Activated CD8-positive, alpha-beta memory T cell treated with anti-CD3 and anti-CD28 coated beads, Interleukin-2, amount 50 U/mL, for 48 hours (primary cell): ENCODE measurements at places on chromosomes 4 and X.
A peak's percentile ranks its signal among the peaks of the same experiment; 100 is the strongest.

GRCh38 chr4:7007944-7008343, 35.2 kb upstream of the TADA2B start:
- no peak for DNase-seq

DNA sequence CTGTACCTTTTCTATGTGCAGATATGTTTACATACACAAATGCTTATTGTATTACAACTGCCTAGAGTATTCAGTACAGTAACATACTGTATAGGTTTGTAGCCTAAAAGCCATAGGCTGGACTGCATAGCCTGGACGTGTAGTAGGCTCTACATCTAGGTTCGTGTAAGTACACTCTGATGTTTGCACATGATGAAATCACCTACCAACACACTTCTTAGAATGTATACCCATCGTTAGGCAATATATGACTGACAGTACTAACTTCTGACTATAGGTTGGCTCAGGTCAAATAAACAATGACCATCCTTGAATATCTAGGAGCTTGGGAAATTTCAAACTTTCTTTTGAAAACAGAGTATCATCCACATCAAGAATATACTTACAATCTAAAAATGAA, 139.0 kb downstream of the CORIN start:
- no peak for DNase-seq

GRCh38 chrX:150185766-150186165, 177.4 kb upstream of the MAMLD1 start:
- no peak for DNase-seq

GRCh38 chrX:70281951-70282350, at the start of gene RAB41:
TSS of gene RAB41 (plus strand) at chrX:70282172. CDS start at chrX:70282218, 46 bp downstream.
- no peak for DNase-seq

DNA sequence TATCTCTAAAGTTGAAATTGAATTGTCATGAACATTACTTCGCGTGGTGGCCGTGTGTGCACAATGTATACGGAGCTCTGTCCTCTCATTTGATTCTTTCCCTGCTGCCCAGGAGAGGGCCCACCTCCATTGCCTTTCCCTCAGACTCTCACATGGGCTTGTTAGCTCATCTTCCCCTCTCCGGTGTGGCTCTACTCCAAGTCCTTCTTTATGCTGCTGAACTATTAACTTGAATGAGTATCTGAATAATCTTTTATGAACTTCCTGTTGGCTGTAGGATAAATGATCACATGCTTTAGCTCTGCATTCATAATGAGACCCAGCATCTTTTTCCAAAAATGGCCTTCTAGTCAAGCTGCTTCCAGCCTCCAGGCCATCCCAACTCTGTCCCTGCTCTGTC, 68.8 kb upstream of the CLNK start:
- no peak for DNase-seq

GRCh38 chrX:13892856-13893255, 76.0 kb upstream of the GPM6B start:
- no peak for DNase-seq

DNA sequence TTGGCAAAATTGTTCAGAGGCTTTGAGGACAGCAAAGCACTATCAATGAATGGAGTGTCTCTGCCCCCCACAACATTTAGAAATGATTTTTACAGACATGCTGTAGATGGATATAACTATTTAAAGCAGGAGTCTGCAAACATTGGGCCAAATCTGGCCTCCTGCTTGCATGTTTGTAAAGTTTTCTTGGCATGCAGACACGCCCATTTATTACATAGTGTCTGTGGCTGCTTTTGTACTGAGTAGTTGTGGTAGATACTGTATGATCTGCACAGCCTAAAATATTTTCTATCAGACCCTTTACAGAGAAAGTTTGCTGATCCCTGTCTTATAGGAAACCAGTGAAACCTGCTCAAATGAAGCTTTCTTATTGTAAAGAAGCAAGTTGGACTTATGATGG, 45.5 kb upstream of the PHEX start:
- DNase-seq: no peak

DNA sequence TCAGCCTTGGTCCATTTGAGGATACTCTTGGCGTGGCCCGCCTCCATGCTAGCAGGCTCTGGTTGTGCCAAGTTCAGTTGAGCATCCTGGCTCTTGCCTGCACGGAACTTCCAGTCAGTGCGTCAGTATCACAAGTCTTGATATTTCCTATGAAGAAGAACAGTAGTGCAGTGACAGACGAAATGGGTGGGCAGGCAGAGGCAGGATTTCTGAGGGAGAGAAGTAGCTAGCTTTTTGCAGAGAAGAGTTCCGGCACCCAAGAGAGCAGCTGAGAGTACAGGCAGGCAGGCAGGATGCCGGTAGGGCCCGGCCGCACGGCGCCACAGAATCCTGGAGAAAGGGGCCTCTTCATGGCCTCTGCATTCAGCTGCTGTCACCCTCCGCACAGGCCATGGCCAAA, 56.1 kb upstream of the MSANTD1 start:
- DNase-seq: no peak

DNA sequence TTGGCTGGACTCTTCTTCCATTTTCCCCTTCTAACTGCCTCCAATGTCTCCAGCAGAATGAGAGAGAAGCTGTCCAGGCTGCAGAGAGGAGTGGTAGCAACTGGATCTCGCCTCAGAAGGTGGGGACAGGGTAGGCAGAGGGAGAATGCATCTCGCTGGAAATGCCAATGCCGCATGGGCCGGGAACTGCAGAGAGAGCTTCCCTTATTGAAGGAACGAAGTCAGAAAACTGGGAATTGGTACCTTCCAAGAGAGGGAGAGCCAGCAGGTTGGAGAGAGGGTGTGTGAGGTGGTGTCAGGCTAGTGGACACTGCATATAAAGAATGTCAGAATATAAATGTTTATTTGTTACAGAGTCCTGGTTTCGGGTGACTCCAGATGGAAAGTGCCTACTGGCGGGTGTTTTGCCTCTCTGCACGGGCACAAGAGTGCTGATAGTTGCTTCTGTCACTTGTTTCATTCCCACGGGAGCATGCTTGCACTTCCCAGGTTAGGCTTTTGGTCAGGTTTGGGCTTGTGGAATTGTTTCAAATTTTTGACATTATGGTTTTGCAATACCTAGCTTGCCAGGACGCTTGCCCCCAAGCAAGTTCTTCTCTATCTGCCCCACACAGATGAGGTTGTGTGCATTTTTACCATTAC, 156.8 kb upstream of the STS start:
- no peak for DNase-seq

- DNase-seq: no peak
Measured at GRCh38 chr4:61068060-61068459, 132.1 kb upstream of the ADGRL3 start.

DNA sequence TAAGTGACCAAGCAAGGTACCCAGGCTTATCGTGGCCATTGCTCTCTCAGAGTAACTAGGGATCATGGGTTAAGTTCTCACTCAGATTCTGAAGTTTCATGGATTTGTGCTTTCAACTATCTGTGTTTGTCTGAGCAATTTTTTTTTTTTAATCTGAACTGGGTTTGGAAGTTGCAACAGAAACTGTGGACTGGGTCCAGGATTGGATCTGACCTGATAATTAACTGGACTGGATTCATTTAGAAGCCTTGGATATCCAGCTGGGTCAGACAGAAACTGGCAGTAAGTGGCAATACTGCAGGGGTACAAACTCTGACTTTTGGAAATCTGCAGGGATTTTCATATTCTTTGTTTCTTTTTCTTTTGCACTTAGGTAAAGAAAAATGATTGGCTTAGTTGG, 38.7 kb upstream of the FGF2 start:
- DNase-seq: no peak

DNA sequence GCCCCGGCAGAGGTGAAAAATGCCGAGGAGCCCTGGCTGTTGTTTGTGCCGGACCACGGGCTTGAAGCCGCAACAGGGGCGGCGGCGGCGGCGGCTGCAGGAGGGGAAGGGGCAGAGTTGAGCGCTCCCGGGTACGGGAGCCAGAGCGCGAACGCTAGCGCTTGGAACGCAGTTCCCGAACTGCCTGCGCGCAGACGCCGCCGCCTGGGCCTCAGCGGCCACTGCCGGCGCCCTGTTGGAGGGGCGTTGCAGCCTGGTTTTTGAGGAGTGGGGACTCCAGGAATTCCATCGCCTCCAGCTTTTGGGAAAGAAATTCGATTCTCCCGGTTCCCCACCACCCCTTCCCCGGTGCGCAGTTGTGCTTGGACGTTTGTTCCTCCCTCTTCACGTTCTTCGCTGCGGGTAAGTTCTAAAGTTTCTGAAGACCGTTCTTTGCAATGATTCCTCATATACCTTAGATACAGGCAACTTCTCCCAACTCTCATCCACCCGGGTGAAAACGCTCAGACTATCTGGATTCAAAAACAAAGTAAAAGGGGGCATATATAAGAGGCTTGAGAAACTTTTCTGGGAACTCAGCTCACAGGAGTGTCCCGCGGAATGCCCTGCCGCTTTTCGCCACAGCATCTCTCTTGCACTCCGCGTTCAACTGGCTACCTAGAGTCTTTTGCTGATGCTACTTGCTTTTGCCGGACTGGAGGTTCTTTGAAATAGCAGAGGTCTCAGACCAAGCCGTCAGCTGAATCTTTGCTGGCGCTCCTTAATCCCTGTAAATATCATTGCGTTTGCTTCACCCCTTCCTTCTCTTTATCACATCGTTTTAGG, 1.0 kb downstream of the FAT4 start:
- peak; percentile 58 for DNase-seq

- no peak for DNase-seq
Measured at GRCh38 chr4:8021796-8022195, 82.1 kb upstream of the AFAP1 start.

- no peak for DNase-seq
Measured at GRCh38 chr4:107757283-107757682, 37.2 kb upstream of the PAPSS1 start.

- DNase-seq: no peak
Measured at GRCh38 chr4:81914623-81915022, 442.9 kb upstream of the RASGEF1B start.

- no peak for DNase-seq
Measured at GRCh38 chr4:156391325-156391653, 437.6 kb upstream of the CTSO start.

DNA sequence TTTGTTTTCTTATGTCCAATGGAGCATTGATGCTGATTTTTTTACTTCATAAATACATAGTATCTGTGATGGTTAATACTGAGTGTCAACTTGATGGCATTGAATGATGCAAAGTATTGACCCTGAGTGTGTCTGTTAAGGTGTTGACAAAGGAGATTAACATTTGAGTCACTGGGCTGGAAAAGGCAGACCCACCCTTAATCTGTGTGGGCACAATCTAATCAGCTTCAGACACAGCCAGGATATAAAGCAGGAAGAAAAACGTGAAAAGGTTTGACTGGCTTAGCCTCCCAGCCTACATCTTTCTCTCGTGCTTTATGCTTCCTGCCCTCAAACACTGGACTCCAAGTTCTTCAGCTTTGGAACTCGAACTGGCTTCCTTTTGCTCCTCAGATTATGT, 230.6 kb upstream of the SPRY1 start:
- no peak for DNase-seq

DNA sequence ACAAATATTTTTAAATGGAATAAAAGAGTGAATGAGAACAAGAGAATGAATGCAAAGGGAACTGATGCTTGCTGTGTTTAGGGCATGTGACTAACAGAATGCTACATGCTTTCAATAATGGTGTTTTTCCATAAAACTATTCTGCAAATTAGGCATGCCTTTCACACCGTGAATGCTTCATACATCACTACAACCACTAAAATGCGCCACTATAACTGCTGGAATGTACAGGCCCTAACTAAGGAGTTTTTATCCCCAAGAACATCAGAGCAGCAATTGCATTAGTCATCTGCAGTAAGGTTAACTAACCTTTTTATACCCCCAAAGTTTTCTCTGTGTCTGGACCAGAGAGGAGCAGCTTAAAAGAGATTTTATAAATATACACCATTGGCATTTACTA, 190.4 kb downstream of the ARAP2 start:
- DNase-seq: no peak

- DNase-seq: no peak
Measured at GRCh38 chr4:174408841-174409552, 113.3 kb downstream of the HPGD start.

GRCh38 chr4:86848732-86849619, at the start of gene SLC10A6:
TSS of gene SLC10A6 (minus strand) at chr4:86849384. CDS start at chr4:86849115, 269 bp downstream.
- DNase-seq: no peak

DNA sequence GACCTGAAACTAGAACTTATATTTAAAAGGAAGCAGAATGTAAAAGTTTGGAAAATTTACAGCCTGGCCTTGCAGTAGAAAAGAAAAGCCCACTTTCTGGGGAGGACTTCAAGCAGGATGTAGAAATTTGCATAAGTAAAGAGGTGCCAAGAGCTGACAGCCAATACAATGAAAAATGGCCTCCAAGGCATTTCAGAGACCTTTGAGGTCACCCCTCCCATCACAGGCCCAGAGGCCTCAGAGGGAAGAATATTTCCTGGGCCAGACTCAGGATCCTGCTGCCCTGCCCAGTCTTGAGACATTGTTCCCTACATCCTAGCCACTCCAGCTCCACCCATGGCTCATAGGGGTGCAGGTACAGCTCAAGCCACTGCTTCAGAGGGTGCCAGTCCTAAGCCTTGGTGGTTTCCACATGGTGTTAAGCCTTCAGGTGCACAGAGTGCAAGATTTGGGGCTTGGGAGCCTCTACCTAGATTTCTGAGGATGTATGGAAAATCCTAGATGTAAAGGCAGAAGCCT, 518.9 kb upstream of the INTU start:
- no peak for DNase-seq

DNA sequence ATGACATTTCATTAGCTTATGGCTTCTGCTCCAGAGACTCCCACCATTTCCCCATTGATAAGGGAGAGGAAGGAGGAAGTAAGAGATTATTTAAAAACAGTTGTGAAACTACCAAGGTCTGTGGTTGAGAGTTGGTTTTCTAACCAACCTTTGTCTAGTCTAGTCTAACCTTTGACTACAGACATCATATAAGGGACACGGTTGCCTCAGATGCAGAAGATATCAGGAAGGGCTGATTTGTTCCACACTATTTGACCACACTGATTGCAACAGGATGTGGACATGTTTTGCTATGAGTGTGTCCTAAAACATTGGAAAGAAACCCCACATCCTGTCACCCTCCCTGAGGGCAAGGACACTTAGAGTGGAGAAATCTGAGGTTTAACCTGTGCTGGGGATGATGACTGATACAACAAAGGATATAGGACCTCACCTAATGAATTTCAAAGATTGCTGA, 53.0 kb downstream of the COQ2 start:
- DNase-seq: no peak

DNA sequence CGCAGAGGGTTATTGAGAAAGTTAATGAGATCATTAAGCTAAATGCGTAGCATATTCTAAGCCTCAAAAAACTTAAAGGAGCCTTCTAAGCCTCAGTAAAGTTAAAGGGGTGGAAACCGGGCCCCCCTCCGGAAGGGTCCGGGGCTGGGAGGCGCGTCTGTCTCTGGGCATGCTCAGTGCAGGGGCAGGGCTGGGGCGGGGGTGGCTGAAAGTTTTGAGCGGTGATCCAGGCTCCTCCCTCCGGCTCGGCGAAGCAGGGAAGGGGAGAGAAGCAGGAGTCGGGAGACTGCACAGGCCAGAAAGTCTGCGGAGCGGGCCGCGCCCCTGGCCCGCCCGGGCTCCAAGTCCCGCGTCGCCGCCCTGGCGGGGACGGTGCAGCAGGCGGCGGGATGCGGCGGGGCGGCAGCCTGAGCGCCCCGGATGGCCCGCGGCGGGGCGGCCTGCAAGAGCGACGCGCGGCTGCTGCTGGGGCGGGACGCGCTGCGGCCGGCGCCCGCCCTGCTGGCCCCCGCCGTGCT, at the start of gene EVC:
EVC (plus strand) TSS at position 241 of the 518 bp plus-strand sequence; CDS start at position 421, 180 bp downstream.
- peak; percentile 68 for DNase-seq

GRCh38 chrX:439241-439640, 52.5 kb upstream of the PPP2R3B start:
- no peak for DNase-seq

- DNase-seq: no peak
Measured at GRCh38 chr4:173119818-173120217, 48.8 kb upstream of the GALNT7 start.

- no peak for DNase-seq
Measured at GRCh38 chr4:52112411-52112810, 61.3 kb downstream of the SPATA18 start.
